ENCODE measurements at places on chromosomes 13 and 19. TPM values are rescaled to one million over a fixed set of nuclear protein-coding genes. Genes with fewer than 3 reads are reported as not detected.

GRCh38 chr13:99894105-99894839 lies 77.3 kb downstream of the ZIC5 start:
- DNase-seq, result no peak

The FXYD3 gene
- polyA plus RNA-seq, result 0.35 TPM

GRCh38 chr13:28704919-28705318 lies 13.9 kb downstream of the SLC46A3 start:
- no peak for DNase-seq

The ADGRE2 gene
- 2.8 TPM for polyA plus RNA-seq

DNA sequence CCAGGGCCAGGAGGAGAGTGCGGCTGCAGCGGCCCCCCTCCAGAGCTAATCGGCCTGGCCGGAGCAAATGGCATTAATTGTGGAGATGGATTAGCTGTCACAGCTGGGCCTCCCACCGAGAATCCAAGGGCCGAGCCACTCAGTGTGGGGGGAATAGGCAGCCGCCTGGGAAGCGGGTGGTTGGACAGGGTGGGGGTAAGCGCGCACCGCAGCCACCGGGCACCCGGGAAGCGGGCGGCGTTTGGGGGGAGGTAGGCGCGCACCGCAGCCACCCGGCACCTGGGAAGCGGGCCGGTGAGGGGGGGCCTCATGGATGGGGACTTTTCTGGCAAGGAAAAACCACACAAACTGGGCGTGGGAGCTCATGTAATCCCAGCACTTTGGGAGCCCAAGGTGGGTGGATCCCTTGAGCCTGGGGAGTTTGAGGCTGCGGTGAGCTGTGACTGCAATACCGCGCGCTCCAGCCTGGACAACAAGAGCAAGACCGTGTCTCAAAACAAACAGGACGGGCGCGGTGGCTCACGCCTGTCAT lies 9.7 kb downstream of the R3HDM4 start:
- no peak for DNase-seq

- no peak for DNase-seq
These were observed 36.5 kb downstream of the CLEC17A start for GRCh38 chr19:14619404-14619803.

The PRKCG gene
- not detected for polyA plus RNA-seq

The ZNF723 gene
- polyA plus RNA-seq, result not detected

The CYP2A6 gene
- 0.57 TPM for polyA plus RNA-seq

- no peak for DNase-seq
These were observed 2.8 kb upstream of the PSPN start for GRCh38 chr19:6378486-6378885.

DNA sequence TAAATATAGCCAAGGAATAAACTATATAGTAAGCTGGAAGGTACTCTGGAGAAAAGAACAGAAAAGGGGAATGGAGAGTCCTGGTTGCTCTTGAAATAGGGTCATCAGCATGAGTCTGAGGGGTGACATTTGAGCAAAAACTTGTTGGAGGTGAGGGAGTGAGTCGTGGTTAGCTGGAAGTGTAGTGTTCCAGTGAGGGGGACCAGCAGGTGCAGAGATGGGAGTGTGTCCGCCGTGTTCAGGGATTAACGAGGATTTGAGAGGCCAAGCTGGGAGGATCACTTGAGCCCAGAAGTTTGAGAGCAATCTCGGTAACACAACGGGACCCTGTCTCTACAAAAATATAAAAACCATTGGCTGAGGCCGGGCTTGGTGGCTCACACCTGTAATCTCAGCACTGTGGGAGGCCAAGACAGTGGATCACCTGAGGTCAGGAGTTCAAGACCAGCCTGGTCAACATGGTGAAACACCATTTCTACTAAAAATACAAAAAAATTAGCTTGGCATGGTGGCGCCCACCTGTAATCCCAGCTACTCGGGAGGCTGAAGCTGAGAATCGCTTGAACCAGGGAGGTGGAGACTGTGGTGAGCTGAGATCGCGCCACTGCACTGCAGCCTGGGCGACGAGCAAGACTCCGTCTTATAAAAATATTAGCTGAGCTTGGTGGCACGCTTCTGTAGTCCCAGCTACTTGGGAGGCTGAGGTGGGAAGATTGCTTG lies 1.1 kb downstream of the SUPT5H start:
- DNase-seq, result no peak

DNA sequence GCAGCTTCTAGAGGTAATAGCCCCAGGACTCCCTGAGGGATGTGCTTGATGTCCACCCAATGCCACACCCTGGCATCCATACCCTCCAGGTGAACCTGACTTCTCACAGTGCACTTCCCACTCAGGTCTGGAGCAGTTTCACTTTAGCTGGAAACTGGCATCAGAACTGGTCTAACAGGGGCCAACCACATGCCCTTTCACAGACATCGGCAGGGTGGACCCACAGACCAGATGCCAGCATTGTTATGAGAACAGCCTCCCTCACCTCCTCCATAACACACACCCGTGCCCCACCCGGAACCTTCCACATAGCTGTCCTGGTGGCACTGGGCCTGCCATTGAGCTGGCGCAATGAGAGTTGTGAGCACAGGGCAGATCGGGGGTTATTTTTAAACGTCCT lies 77.4 kb upstream of the GPR12 start:
- DNase-seq, result peak; percentile 28

The SLC7A1 gene
- 3.1 TPM for polyA plus RNA-seq

GRCh38 chr19:34960940-34961679 lies 2.9 kb downstream of the ZNF792 start:
- no peak for DNase-seq

DNA sequence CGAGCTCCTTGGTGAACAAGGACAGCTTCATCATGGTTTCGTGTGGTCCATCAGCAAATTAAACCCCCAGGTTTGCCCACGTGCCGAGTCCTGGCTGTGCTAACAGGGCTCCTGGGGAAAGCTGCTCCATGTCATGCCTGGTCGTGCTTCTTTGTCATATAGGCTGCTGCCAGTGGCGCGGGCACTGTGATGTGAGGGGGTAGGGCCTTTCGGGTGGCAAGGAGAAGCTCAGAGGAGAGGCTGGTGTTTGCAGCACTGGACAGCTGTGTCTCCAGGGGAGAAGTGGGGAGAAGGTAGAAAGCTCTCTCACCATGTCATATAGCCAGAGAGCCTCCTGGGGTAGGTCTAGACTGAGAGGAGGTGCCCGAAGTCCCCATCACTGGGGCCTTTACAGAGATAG lies 13.3 kb downstream of the VSTM2B start:
- DNase-seq, result no peak

DNA sequence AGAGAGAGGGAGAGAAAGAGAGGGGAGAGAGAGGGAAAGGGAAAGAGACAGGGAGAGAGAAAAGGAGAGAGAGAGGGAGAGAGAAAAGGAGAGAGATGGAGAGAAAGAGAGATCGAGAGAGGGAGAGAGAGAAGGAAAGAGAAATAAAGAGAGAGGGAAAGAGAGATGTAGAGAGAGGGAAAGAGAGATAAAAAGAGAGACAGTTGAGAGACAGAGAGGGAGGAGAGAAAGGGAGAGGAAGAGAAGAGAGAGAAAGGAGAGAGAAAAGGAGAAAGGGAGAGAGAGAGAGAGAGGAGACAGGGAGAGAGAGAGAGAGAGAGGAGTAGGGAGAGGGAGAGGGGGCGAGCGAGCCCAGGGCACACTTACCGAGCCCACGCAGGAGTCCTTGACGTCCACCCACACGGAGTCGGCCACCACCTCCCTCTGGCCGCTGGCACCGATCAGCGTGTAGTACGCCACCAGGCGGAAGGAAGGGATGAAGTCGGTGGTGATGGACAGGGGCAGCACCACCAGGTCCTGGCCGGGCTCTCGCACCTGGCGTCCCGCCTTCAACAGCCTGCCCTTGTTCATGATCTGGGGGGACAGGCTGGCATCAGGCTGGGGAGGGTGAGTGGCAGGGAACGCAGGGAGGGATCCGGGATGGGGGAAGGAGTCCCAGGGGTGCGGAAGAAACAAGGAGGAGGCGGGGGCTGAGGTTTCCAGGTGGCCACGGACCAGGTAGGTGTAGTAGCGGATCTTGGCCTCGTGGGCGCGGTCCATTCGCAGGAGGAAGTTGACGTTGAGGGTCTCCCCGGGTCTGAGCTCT lies 10.0 kb downstream of the C3 start:
- no peak for DNase-seq

DNA sequence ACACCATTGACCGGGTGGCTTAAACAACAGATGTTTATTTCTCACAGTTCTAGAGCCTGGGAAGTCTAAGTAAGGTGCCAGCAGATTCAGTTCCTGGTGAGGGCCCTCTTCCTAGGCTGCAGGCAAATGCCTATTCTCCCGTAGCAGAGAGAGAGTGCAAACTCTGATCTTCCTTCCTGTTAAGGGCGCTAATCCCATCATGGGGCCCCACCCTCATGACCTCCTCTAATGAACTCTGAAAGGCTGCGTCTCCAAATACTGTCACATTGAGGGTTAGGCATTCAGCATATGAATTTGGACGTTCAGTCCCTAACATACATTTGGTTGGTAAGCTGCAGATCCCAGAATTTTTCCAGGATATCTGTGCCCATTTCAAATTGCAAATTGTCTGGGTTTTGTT lies 128.8 kb downstream of the GGACT start:
- DNase-seq, result no peak

The UBE2L5 gene
- 0.03 TPM for polyA plus RNA-seq
